Dorsolateral prefrontal cortex (tissue), 122 donors: ENCODE measurements at places on chromosomes 16 and 17.

- DNase-seq, result no peak
Measured at GRCh38 chr16:20744922-20745440, 3.4 kb upstream of the THUMPD1 start.

DNA sequence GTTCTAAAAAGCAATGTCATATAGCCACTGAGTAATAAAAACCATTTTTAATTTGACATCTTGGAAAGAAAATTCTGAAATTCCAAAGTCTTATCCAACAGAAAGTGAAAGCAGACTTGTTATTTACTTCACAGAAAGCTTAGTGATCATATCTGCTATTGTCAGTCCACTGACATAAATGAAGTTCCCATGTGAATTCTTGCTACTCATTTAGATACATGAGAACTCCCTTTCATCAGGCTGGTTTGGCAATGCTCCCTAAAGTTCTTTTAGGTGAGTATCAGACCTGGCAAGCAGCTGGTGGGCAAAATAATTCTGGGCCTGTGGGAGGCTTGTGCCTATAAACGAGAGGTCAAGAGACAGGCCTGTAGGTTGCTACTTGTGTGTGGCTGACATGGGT is 23.4 kb downstream of the NME2 start:
- DNase-seq, result no peak

DNA sequence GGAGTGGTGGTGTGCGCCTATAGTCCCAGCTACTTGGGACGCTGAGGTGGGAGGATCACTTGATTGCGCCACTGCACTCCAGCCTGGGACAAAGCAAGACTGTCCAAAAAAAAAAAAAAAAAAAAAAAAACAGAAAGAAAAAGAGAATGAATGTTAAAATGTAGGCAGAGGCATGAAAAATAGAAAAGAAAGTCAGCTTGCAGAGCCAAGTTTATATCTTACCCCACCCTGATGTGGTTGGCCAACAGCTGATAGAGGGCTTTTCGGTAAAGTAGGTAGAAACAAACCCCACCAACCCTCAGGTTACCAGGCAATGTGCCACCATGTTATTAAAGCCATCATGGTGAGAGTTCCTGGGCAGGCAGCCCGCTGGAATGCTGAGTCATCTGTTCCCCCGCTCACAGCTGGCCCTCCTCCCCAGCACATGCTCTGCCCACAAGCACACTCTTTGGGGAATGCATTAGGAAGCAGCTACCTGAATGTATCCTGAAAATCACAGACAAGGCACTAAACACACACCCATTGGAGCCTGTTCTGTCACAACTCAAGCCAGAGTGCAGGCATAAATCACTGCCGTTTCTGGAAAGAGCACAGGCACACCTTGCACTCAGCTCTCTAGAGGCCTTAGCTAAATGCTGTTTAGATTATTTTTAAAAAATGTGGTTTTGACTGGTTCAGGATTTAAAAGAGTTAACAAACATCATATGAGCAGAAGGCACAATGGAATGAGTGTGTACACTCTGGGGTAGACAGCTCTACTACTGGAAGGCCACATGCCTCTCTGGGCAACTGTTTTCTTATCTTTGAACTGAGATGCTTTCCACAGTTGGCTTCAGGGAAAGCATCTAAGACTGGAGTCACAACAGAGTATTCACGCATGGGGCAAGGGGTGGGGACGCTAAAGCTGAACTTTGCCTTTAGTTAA is 128.5 kb downstream of the PARN start:
- DNase-seq, result peak; percentile 70

DNA sequence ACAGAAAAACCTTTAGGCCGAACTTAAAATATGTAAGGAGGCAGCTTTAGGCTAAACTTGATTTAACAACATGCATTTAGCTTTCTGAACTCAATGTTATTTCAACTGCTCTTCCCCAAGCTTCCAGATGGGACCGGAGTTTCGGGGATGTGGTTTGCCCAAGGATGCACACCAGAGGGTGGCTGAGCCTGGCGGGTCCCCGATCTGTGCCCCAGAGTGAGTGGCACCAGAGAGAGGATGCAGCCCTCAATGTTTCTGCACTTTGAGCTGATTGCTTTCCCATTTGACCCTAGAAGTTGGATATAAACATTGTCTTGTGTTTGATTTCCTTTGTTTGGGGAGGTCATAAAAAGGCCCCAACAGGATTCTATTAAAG is 348.0 kb upstream of the TNRC6C start:
- no peak for DNase-seq

DNA sequence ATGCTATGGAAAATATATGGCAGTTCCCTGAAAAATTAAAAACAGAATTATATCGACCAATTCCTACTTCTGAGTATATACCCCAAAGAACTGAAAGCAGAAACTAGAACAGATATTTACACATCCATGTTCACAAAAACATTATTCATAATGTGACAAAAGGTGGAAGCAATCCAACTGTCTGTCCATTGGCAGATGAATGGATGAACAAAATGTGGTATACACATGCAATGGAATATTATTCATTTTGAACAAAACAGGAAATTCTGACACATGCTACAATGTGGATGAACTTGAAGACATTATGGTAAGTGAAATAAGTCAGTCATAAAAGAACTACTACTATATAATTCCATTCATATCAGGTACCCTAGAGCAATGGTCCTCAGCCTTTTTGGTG is 263.5 kb upstream of the AXIN2 start:
- DNase-seq, result no peak

- DNase-seq, result no peak
Measured at GRCh38 chr17:48997827-48998586, 822 bp downstream of the IGF2BP1 start.

DNA sequence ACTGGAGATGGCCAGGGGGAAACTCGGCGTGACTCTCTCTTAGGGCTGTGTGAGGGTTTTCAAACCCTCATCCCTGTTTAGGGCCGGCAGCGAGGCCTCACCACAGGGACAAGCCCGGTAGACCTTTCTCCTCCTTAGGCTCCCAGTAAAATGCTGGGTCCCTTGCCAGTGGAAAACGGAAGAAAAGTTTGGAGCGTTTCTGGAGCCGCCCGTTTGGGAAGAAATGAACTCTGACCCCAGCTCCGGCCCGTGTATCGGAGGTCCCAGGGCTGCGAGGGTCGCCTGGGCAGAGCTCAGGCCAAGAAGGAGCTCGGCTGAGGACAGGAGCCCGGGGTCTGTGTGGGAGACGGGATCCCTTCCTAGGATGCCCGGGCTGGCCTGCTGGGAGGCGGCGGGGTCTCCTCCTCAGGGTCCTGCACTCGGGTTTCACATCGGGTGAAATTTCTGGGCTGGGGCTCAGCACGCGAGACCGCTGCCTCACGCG is 23.2 kb downstream of the ZNF213 start:
- DNase-seq, result no peak

DNA sequence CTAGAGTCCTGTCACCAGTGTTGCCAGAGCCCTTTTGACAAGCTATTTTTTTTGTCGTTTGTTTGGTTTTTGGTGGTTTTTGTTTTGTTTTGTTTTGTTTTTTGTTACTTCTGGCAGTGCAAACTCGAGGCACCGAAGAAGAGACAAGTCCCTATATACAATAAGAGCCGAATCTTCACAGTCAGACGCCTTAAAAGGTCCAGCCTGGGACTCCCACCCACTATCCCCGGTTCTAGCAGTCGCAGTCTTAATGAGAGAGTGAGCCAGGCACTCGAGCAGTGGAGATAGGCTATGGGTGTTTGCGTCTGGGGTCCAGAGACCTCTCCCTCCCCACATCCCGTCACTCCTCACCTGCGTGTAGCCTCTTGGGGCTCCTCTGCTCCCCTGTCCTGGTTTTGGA is 1.9 kb downstream of the OR1F1 start:
- DNase-seq, result no peak

GRCh38 chr17:27919079-27919478 is 25.9 kb upstream of the LYRM9 start:
- no peak for DNase-seq

GRCh38 chr17:44269535-44270240 is 1.8 kb upstream of the SLC4A1 start:
- no peak for DNase-seq

DNA sequence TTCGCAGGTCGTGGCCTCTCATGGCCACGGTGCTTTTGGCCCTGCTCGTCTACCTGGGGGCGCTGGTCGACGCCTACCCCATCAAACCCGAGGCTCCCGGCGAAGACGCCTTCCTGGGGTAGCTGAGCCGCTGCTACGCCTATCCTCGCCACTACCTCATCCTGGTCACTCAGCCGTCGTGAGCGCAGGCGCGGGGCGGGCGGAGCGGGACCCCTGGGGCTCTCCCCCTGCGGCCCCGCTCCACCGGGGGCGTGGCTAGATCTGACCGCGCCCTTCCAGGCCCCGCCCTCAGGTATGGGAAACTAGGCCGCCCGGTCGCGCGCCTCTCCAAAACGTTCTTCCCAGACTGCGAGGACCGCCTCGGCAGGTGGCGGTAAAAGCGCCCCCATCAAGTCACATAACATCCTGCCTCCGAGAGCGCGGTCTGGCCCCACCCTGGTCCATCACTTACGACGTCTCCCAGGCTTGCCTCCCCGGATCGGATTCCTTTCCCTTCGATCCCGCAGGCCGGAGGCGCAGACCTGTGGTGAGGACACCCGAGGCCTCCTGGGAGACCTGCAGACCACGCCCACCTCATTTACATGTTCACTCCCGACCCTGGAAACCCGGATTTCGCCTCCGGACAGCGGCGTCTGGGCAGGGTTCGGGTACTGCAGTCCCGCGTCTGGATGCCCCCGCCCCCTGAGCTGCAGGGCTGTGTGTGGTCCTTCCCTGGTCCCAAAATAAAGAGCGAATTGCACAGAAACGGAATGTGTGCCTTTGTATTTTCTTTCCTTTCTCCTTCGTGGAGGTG is 91.5 kb upstream of the TMEM97 start:
- DNase-seq, result no peak

DNA sequence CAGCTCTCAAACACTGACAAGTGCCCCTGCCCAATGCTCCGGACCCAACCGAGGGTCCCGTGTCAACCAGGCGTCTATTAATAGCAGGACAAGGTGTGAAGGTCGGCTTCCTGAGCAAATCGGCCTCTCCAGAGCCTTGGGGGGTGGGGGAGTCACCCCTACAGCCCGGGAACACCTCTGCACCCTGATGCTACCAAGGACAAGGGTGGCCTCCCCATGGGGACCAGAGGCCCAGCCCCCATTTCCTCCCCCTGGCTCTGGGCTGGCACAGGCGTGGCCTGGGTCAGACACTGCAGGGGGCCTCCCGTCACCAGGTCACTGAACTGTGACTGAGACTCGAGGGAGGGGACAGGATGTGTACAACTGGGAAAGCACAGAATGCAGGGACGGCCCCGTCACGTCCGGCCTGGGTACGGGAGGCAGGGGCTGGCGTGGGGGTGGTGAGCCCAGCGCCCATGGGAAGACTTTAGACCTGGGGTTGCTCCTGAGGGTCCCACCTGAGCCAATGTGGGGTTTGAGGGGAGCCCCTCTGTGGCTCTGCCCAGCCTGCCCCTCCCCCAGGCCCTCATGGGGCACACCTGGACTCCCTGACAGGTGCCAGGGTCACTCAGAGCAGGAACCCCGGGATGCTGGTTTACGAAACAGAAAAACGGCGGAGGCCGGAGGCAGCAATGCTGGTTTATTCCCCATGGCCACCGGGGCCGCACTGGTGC is 579 bp upstream of the CYBA start:
- no peak for DNase-seq
